ENCODE measurements at places on chromosomes 12 and 14. TPM values are rescaled to one million over a fixed set of nuclear protein-coding genes. Genes with fewer than 3 reads are reported as not detected.

GRCh38 chr12:109212460-109213115, 96.2 kb downstream of the ACACB start:
- no peak for DNase-seq

DNA sequence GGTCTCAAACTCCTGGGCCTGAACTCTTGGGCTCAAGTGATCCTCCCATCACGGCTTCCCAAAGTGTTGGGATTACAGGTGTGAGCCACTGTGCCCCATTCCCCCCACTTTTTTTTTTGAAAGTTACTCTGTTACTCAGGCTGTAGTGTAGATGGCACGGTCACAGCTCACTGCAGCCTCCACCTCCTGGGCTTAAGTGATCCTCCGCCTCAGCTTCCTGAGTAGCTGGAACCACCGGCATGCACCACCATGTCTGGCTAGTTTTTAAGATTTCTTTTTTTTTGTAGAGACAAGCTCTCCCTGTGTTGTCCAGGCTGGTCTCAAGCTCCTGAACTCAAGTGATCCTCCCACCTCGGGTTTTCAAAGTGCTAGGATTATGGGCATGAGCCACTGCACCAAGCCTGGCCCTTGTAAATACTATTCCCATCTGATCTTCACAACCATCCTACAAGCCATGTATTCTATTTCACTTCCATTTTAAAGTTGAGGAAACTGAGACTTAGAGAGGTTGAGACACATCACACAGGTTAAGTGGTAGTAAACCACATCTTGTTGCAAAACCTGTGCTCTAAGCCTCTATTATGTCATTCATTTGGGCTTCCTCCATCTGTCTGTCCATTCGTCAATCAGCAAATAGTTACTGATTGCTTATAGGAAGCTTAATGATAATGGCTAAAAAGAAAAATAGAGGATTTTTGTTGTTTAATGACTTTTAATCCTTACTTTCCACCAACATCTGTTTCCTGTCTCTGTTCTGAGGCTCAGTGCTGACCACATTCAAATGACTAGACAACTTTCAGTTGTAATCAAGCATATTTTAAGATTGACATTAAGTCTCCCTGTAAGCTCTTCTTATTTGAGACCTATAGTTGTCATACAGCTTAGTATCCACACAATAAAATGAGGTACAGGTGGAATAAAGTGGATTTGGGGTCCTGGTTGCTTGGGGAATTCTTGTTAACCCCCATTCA, 9.2 kb downstream of the ASCL4 start:
- DNase-seq = no peak

- DNase-seq = no peak
These were observed 144.2 kb downstream of the KIF26A start for GRCh38 chr14:104282332-104283196.

DNA sequence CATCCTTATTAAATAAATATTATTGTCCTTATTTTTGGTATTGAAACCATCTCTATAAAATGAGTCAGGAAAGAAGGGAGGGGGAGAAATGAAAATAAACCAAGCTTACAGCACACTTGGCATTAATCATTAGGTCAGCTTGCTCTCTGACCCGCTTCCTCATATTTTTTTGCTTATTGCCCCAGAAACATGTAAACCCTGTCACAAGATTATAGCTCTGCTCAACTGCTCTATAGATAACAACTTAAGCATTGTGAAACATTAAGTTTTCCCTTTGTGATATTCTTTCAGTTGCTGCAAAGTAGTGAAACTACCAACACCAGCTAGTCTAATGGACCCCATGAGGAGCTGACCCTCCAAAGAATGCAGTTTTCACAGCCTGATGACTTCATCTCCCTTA, 819.5 kb downstream of the SLC16A7 start:
- DNase-seq = no peak

GRCh38 chr14:60125918-60126317, 34.2 kb downstream of the PCNX4 start:
- DNase-seq = no peak

- no peak for DNase-seq
These were observed 87.7 kb downstream of the ADGRD1 start for GRCh38 chr12:131041216-131041967.

DNA sequence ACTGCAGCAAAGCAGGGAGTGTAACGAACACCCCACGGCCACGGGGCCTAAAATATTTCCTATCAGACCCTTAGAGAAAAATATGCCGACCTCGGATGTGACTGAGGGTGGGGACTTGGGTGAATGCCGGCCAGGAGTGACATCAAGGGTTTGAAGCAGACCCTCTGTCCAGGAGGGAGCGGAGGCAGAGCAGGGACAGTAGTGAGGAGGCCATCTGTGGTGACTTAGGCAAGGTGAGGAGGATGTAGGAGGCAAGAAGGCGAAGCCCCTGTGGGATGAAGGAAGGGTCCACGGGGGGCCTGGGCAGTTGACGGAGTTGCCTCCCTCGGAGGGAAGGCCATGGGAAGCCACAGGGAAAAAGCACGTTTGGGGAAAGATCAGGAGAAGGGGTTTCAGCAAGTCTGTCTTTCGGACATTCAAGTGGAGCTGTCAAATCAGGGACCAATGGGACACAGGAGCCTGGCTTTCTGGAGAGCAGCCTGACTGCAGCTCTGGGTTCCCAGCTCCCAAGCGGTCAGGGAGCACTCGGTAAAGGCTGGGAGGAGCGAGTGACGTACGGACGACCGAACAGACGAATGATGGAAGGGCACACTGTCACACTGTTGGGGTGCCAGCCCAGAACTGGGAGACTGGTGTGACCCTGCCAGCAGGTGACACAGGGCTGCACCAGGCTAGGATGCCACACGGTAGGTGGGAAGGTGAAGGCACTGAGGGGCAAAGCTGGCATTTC, 74.3 kb downstream of the MOK start:
- no peak for DNase-seq

DNA sequence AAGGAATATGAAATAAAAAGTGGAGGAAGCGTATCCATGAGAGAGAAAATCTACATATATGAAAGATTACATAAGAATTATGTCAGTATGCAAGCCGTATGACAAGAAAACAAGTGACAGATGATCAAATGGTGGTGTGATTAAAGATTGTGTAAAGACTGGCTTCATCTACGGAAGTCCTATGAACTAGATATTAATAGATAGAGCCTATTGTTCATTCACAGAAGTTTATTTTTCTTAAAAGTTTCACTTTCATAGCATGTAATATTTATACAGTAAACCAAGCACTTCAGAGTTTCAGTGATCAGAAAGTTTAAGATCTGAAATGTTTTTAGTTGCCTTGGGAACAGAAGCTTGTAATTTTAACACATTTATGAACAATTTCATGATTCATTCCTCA, 84.5 kb downstream of the VRK1 start:
- no peak for DNase-seq

DNA sequence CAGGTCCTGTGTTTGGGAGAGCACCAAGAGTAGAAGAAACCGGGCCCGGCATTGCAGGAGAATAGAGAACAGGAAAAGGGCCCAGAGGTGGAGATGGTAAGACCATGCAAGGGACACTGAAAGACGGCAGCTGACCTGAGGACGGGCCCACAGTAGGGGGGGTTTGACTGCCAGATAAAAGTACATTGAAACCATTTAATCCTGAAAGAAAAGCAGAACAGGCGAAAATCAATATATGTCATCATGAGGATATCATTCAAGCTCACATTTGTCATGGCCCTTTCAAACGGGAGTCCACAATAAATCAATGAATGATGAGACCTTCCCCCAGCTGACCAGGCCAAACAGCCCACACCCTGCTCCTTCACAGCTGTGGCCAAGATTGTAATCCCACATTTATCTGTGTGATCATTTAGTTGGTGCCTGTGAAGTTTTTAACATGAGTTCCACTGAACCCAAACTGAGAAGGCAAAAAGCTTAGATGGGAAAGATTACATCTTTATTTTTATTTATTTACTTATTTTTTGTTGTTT, 39.5 kb downstream of the E2F7 start:
- no peak for DNase-seq

GRCh38 chr12:99281277-99281676, 366.3 kb upstream of the GARIN6 start:
- no peak for DNase-seq

DNA sequence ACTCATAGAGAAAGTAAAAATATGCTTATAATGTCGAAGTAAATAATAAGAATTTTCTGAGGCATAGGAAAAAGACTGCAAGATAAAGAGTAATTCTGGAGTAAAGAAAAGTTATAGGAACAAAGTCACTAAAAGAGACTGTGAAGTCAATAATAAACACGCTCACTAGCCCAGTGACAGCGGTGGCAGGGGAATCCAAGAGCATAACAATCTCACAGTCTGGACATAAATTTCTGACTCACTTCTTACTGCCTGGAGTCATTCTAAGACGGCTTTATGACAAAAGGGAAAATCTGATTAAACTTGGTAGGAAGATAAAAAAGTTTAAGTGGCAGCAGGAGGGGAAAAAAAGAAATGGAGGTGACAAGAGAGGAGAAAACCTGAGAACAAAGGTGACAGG, 56.4 kb upstream of the GRIP1 start:
- no peak for DNase-seq

GRCh38 chr12:8987685-8988084, 1.7 kb upstream of the KLRG1 start:
- DNase-seq = no peak

- DNase-seq = no peak
These were observed 38.6 kb upstream of the TPH2 start for GRCh38 chr12:71900091-71900490.

GRCh38 chr12:110277530-110278254, 3.4 kb upstream of the ATP2A2 start:
- DNase-seq = no peak

GRCh38 chr12:96434107-96434506, 33.9 kb upstream of the CDK17 start:
- DNase-seq = peak; percentile 40

- DNase-seq = no peak
These were observed 382.2 kb downstream of the MED13L start for GRCh38 chr12:115895247-115895646.

DNA sequence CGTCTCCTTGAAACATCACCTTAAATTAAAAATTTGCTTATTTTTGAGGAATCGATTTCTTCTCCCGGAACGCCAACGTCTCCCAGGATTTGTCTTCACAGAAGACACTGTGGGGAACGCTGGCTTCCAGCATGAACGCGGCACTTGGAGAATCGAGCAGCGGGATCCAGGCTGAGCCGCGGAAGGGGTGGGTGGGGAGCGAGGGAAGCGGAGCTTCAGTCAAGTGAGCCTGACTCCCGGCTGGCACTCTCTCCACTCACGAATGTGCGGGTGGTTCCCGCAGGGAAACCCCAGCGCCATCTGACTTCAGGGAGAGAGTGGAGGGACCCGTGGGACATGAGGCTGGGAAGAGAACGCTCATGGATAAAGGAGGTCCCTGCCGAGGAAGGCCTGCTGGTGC, 506.0 kb upstream of the TMEM132C start:
- DNase-seq = no peak

- DNase-seq = peak; percentile 18
These were observed 604 bp downstream of the EEA1 start for GRCh38 chr12:92928421-92928961.

DNA sequence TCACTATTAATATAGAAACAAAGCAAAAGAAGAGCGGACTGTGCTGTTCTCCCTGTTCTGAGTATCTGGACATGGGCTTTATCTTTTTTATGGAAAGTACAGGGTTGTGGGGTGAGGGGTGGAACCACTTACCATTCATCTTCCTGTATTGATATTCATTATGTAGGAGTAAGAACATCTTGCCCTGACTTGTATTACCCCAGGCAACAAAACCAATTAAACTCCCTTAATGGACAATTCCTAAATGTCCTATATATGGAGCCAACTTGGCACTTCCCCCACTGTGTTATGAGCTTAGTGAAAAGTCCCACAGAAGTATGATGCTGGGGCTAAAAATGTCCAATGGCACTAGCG, 139.9 kb upstream of the KRR1 start:
- no peak for DNase-seq

DNA sequence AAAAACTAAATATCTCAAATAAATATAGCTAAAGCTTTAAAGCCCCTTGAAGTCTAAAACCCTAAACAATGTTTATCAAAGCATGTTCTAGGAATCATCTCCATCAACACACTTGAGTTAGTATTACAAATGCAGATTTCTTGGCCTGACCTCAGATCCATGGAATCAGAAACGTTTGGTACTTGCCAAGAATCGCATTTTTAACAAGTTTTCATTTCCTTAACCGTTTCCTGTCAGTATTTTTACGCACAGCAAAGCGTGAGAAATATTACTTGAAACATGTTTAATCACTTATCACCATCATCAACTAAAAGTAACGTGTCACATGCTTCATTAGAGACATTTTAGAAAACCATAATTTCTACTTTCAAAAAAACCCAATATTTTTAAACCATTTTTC, 9.7 kb downstream of the SLCO1C1 start:
- no peak for DNase-seq

DNA sequence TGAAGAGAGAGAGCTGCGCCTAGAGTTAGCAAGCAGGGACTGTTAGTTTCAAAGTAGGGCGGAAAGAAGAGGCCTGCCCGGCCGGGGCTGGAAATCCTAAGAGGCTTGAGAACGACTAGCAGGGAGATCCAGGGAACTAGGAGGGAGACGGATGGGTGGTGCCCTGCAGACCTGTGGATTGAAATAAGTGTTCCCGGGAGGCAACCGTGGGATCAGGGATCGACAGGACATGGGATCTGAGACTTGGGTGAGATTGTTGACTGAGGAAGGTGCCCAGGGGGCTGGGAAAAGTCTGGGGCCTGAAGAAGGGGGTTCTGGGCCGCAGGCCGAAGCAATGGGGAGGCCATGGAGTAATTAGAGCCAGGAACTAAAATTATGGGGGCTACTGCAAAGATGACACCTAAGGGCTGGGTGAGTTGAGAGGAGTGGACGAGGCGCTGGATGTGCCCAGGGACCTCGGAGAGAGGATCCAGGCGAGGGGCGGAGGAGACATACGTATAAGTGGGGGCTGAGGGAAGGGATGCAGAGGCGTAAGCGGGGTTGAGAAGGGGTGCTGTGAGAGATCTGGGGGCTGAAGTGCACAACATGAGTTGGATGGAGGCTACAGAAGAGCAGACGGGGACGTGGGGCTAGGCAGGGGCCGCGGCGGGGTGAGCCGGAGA, 635 bp downstream of the LTA4H start:
- DNase-seq = no peak

- DNase-seq = no peak
These were observed 471.7 kb upstream of the STXBP6 start for GRCh38 chr14:25521616-25522015.

DNA sequence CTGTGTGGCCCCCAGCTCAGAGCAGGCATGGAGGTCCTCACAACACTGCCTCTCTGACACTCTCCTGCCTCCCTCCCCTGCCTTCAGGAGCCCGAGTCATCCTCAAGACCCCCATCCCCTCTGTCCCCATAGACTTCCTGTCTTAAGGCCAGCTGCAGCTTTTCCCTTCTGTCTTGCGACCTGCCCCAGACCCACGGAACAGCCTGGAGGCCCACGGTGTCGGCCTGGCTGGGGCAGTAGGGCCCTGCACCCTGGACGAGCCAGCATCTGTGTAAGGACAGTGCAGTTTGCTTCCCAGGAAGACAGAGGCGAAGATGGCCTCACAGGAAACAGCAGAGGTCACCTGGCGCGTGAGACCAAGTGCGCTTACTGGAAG, 9.7 kb downstream of the TEDC1 start:
- DNase-seq = no peak

KRT78 gene
- total RNA-seq = not detected

MGP gene
- 4.1 TPM for total RNA-seq

MAP1LC3B2 gene
- 1.1 TPM for total RNA-seq

GPRC5D gene
- total RNA-seq = not detected

TSPAN11 gene
- not detected for total RNA-seq

DEPDC4 gene
- 0.38 TPM for total RNA-seq

PPP1CC gene
- total RNA-seq = 141 TPM

ZNF410 gene
- total RNA-seq = 56.9 TPM

Data from naive thymus-derived CD8-positive, alpha-beta T cell (primary cell).